Body of pancreas (tissue), 4 donors: ENCODE measurements at places on chromosomes 4 and X.

DNA sequence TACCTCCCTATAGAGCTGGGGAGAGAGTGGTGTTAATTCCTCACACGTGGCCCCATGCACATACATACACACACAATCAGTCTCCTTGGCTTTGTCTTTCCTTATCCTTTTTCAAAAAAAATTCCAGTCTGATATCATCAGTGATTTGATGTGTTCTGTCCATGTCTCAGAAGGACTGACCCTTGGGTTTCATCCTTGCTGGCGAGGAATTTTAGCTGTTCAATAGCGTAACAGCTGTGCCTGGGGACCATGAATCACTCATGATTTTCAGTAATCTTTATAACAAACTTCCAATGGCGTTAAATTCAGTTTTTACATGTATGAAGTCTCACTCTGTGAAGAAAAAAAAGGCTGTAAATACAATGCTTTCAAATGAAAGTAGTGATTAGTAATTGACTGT, 204.6 kb downstream of the RBMX2 start:
- DNase-seq: no peak

- no peak for DNase-seq
These were observed 367.5 kb downstream of the PRDM5 start for GRCh38 chr4:120555058-120555457.

DNA sequence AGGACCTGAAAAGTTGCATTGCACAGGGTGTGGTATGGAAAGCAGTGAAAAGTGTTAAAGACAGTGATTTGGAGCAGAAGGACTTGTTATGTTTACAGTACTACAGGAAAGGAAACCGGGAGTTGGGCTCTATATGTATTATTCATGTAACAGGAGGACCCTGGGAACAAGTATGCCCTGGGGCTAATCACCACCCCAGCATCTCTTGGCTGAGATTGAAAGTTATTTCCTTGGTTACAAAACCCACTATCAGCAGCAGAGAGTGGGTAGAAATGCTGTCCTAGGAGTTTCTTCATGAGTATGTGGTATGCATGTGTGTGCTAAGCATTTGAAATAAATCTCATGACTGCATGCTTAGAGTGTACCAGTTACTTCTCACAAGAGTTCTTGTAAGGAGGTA, 46.9 kb downstream of the STK32B start:
- no peak for DNase-seq

- DNase-seq: peak; percentile 14
These were observed 353.1 kb upstream of the NR3C2 start for GRCh38 chr4:148795156-148795864.

- no peak for DNase-seq
These were observed 222.6 kb downstream of the DCTD start for GRCh38 chr4:182694551-182694950.

- no peak for DNase-seq
These were observed 19.4 kb upstream of the SERTM2 start for GRCh38 chrX:111492085-111492484.

DNA sequence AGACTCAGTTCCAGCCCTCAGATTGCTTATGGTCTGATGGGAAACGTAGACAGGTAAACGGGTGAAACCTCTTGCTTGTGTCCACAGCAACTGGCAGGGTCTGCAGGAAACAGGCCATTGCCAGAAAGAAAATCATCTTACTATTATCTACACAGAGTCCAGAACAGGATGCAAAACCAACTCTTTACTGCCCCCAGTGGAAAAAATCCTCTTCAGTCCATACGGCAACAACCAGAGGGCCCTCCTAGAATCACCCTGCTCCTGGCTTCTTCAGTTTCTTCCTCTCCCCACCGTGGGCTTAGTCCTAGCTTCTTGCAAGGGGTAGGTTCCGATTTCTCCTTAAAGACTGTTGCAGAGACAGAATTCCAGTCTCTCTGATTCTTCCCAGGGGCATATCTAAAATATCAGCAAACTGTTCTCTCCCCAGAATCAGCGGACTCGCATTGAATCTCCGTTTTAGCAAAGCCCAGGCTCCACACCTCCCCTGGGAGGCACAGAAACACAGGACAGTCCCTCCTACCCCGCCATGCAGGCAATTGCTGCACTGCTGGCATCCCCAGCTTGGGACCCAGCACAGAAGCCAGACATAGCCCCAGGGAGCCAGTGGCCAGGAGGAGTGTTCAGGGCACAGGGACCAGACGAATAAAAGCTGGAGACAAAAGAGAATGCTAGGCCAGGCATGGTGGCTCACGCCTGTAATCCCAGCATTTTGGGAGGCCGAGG, 41.0 kb upstream of the SH3RF1 start:
- DNase-seq: peak; percentile 52

- DNase-seq: no peak
These were observed 19.4 kb downstream of the MTM1 start for GRCh38 chrX:150587585-150588503.

DNA sequence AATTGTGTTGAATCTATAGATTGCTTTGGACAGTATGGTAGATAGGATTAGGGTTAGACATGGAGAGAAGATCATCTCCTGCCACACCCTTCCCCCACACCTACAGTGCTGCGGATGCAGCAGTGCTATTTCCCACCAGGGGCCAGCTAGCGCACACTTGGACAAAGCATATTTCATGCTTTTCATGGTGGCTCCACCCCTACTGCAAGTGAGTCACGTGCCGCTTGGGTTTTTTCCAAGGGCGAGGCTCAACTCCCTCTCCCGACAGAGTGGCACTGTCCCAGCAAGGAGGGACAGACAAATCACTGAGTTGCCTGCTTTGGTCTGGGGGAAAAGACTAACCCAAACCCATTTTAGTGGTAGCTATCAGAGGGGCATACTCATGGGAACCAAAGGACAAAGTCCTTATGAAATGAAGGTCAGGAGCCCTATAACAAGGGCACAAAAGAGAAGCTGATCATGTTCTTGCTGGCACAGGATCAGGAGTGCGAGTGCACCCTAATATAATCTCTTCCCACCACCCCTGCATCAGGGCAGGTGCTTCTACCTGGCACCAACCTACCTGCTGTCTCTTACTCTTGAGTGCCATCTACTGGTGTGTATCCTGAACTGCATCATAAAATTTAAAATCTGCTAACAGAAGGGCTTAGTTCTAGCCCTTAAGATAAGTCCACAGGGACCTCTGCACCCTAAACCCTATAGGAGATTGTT, 55.1 kb upstream of the PGAM4 start:
- DNase-seq: peak; percentile 82

GRCh38 chr4:143358419-143358818, 21.7 kb downstream of the GAB1 start:
- DNase-seq: no peak

GRCh38 chr4:141565379-141566089, 70.8 kb upstream of the IL15 start:
- no peak for DNase-seq

DNA sequence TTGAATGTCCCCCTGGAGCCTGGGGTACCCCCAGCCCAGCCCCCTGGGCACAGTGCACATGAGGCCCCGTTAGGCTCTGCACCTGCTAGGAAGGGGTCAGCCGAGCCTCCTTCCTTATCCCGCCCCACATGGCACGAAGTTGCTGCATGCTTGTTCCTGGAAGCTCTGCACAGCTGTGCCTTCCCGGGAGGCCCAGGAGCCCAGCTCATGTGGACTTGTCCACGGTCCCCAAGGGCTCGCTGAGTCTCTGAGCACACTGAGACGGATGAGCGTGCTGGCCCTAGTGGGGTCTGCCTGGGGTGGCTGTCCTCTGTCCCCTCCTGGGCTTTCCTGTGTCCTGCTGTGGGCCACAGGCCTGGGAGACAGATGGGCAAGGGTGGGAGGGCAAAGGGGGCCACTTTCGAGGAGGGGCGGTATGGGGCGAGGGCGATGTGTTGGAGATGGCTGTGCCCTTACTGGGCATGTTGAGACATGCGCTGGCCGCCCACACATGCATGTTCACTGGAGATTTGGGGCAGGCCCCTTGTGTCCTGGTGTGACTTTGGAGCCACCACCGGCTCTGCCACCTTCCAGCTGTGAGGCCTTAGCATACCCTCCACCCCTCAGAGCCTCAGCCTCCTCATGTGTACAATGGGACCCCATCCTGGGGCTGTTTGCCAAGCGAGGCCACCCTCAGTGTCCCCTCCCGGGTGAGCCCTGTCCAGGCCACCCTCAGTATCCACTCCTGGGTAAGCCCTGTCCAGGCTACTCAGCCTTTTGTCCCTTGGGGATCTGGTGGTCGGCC, 237.6 kb downstream of the AFAP1 start:
- DNase-seq: no peak

- DNase-seq: no peak
These were observed 212.6 kb upstream of the RASGEF1B start for GRCh38 chr4:81684352-81684751.

- DNase-seq: no peak
These were observed 16.3 kb downstream of the SPRY1 start for GRCh38 chr4:123412700-123413512.

DNA sequence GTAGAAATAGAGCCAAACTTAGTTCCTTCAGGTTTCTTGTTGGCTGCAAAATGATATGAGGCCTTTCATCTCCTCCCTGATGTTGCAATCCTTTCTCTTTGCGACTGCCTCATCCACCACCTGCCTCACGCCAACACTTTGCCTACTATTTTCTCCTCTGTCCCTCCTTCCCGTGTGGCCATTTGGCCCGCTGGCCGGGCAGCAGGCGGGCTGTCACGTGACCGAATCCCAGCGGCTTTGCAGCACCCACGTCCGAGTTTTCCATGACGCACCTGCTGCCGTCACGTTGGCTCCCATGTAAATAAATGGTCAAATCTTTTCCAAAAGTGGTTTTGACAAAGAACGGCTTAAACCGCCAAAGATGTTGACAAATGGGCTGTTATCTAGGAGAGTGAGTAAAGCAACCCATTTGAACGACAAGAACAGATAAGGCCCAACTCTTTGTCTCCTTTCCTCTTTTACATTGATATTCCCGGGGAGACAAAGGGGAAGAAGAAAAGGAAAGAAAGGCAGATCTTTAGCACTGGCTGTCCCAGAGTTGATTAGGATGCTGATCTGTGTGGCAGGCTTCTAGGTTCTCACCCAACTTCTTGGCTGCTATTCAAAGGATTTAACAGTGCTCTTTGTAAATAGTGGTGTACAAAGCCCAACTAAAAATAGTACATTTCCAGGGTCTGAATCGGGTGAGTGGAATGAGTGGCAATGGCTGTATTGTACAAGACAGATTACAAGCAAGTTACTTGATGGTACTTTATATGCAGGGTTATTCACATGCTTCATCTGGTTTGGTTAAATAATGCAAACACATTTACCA, 174.2 kb upstream of the JADE1 start:
- peak; percentile 96 for DNase-seq

DNA sequence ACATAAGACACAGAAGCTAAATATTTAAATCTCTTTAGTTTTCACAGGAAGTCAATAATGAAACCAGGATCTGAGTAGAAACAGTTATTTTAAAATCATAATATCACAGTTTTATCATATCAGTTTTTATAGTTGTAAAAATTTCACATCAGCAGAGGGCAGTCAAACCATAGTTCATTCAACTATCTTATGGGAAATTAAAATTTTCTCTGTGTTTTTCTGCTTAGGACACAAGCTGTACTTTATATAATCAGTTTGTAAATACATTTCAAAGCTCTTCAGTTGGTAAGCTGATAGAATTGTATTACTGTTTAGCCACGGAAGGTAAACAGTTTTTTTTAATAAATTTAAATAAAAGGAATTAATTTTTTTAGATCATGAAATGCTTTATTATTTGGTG, 204.8 kb upstream of the NUDT6 start:
- no peak for DNase-seq

- no peak for DNase-seq
These were observed 165.0 kb downstream of the FMR1NB start for GRCh38 chrX:148146121-148146520.

- DNase-seq: no peak
These were observed 31.1 kb downstream of the F11 start for GRCh38 chr4:186297013-186297645.

DNA sequence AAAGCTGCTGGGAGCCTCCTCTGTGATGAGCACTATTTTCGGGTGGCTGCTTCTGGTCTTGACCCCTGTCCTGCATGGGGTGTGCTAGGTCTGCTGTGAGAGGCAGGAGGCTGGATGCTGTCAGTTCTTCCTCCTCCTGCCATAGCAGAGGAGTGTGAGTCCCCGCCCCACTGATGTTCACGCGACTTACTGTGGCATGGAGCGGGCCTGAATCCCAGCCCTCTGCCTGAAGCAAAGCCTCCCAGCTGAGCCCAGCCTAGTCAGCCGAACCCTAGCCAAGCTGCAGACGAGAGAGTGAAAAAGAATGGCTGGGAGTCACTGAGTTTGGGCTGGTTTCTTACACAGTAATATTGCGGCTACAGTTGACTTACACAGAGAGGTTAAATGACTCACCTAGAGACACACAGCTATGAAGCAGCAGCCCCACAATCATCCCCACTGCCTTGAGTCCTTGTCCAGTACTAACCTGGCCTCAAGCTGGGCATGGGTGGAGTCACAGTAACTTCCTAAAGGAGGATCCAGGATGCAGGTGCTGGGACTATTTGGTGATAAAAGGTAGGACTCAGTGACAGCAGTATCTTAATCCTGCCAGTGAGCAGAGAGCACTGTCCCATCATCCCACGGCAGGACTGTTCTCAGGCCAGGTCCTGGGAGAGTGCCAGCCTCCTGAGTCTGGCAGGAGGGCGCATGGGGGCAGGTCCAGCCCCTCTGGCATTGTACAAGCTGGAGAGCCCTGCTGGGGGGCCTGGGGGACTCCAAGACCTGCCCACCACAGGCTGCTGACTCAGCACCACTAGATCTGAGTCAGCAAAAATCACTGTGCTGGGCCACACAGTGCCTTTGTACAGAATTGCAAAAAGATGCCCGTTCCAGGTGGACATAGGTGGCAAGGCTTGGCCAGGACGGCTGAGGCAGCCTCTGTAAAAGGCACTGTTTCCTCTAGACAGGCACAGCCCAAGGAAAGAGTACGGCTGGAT, 60.4 kb upstream of the CRMP1 start:
- no peak for DNase-seq

GRCh38 chr4:71827826-71828225, 43.9 kb upstream of the GC start:
- DNase-seq: no peak

DNA sequence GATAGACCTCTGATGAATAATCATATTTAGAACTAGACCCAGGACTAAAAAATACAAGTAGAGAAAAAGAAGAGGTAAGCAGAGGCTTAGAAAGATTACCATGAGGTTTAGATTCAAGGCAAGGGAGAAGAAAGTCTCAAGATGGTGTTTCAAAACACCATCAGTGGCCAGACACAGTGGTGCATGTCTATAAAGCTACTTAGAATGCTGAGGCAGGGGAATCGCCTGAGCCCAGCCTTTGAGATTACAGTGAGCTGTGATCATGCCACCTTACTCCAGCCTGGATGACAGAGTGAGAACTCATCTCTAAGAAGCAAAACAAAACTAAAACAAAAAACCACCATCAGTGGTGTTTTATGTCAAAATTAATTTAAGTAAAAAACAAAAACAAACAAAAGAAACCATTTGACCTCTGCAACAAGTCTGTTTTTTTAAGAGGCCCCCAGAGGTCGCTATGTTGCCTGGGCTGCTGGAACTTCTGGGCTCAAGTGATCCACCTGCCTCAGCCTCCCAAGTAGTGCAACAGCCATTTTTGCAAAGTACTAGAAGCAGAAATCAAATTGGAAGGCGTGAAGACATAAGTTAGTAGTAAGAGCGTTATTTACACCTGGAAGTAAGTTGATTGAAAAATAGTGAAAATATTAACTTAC, 784.3 kb downstream of the ADGRL3 start:
- no peak for DNase-seq
